ENCODE measurements at places on chromosomes 13 and 19. TPM values are rescaled to one million over a fixed set of nuclear protein-coding genes. Genes with fewer than 3 reads are reported as not detected.
A peak's percentile ranks its signal among the peaks of the same experiment; 100 is the strongest.

GRCh38 chr13:112725346-112726015 is 35.6 kb downstream of the ATP11A start:
- DNase-seq, result no peak
- H3K4me1 ChIP-seq, result peaks cover 57% of the 10 kb centered on the region
- H3K36me3 ChIP-seq, result peaks cover 3% of the 10 kb centered on the region
- peak overlapping the region; percentile 21 for H3K27ac ChIP-seq
- no peaks in the 10 kb centered on the region for H3K27me3 ChIP-seq

- H3K27ac ChIP-seq, result no peak overlapping the region
- no peak for DNase-seq
- H3K27me3 ChIP-seq, result no peaks in the 10 kb centered on the region
- H3K4me3 ChIP-seq, result no peak overlapping the region
Observed at GRCh38 chr13:41467425-41467945, 10.1 kb downstream of the RGCC start.

- no peak within 1 kb of the TSS for H3K4me3 ChIP-seq
- H3K27me3 ChIP-seq, result peaks cover 79% of the 10 kb centered on the region
- peak within 1 kb of the TSS; percentile 17 for H3K27ac ChIP-seq
- H3K4me1 ChIP-seq, result no peaks in the 10 kb centered on the region
Observed at GRCh38 chr19:54312436-54313377, at the start of gene LILRA5. TSS of gene LILRA5 (minus strand) at chr19:54313166. CDS start at chr19:54313019, 147 bp downstream.

The FARP1 gene
- 124 TPM for total RNA-seq

DNA sequence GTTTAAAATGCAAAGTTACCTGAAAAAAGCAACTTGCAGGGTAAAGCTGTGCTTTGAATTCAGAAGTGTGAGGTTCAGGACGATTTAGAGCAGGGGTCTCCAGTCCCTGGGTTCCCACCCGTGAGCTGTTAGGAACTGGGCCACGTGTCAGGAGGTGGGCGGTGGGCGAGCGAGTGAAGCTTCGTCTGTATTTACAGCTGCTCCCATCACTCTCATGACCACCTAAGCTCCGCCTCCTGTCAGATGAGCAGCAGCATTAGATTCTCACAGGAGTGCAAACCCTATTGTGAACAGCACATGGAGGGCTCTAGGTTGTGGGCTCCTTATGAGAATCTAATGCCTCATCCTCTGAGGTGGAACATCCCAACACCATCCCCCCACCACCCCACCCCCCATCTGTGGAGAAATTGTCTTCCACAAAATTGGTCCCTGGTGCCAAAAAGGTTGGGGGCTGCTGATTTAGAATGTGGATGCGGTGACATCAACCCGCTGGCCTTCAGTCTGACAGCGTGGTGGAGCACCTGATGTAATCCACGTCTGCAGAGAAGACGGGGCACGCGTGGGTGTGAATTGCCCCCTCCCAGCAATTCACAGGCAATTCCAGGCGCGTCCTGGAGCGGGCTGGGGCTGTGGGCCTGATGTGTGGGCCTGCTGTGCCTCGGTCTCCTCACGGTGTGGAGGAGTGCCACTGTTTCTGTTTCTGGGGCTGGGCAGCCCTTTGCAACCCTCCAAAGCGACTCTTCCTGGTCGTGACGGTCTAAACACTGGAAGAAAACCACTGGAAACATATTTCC is 214.0 kb upstream of the SOX1 start:
- H3K27ac ChIP-seq, result no peak overlapping the region
- H3K4me3 ChIP-seq, result no peak overlapping the region
- H3K36me3 ChIP-seq, result no peaks in the 10 kb centered on the region
- no peak for DNase-seq

The LMTK3 gene
- total RNA-seq, result 4.4 TPM

DNA sequence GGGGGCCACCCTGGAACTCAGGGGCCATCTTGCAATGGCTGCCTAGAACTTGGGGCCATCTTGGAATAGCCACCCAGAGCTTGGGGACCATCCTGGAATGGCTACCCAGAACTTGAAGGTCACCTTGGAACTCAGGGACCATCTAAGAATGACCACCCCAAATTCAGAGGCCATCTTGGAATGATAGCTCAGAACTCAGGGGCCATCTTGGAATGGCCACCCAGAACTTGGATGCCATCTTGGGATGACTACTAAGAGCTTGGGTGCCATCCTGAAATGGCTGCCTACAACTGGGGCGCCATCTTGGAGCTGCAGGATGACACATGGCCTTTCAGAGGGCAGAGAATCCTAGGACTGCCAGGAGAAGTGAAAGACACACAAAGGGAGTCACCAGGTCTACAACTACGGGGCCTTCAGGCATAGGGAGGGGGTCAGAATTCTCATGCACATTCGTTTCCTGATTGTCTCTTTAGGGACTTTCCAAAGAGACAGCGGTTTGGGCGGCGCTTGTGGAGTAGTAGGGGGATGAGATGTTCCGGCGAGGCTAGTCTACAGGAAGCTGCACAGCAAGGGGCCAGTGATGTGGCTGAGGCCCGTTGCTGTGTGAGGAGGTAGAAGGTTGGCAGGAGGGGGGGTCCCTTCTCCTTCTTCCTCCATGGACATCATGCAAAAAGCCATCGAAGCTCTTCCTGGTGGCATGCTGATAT is 125.0 kb downstream of the IER2 start:
- H3K36me3 ChIP-seq, result no peaks in the 10 kb centered on the region
- H3K4me1 ChIP-seq, result no peaks in the 10 kb centered on the region
- no peak for DNase-seq
- H3K27ac ChIP-seq, result no peak overlapping the region
- no peaks in the 10 kb centered on the region for H3K27me3 ChIP-seq

DNA sequence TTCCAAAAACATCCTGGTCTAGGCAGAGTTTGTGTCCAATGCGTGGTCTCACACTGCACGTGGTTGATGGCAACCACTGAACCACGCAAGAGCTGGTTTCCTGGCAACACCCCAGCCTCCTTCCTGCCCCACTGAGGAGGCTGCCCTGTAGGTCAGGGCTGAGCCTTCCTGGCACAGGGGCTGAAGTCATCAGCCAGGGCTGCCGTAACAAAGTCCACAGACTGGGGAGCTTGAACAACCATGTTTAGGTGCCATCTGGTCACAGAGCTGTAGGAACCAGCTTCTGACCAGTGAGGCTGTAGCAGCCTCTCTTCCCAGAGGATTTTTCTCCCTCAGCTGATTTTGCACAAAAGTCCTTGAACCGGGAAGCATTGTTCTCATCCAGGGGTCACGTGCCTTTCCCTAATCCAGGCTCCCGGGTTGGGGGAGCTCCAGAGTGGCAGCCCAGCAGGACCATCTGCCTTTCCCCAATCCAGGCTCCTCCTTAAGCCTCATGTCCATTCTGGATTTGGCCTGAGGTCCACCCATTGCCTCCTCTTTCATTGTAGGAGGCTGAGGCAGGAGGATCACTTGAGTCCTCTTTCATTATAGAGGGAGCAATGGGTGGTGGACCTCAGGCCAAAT is 53.9 kb downstream of the CHST8 start:
- H3K36me3 ChIP-seq, result no peaks in the 10 kb centered on the region
- H3K27me3 ChIP-seq, result peaks cover 53% of the 10 kb centered on the region
- no peak for DNase-seq
- H3K4me3 ChIP-seq, result no peak overlapping the region

- no peaks in the 10 kb centered on the region for H3K4me1 ChIP-seq
- H3K36me3 ChIP-seq, result peaks cover 87% of the 10 kb centered on the region
- H3K27ac ChIP-seq, result no peak overlapping the region
- H3K27me3 ChIP-seq, result no peaks in the 10 kb centered on the region
- H3K4me3 ChIP-seq, result no peak overlapping the region
Observed at GRCh38 chr19:38162094-38162493, 61.9 kb downstream of the DPF1 start.

GRCh38 chr13:38002606-38003005 is 133.0 kb upstream of the TRPC4 start:
- H3K27me3 ChIP-seq, result no peaks in the 10 kb centered on the region
- no peaks in the 10 kb centered on the region for H3K4me1 ChIP-seq
- H3K36me3 ChIP-seq, result no peaks in the 10 kb centered on the region
- H3K27ac ChIP-seq, result no peak overlapping the region

DNA sequence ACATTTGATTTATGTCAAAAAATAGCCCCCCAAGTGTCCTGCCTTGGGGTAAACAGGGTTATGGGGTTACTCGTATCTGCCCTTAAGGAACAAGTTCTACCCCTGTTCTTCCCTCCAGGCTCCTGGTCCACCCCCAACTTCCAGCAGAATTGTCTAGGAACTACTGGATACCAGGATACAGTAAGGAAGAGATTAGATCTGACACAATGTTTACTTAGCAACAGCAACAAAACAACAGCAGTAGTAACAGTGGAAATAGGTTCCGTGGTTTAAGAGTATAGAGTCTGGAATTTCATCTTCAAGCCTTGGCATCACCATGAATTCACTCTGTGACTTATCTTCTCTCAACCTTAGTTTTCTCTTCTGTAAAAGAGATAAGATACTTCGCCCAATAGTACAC is 1.7 kb upstream of the FAM98C start:
- H3K4me1 ChIP-seq, result no peaks in the 10 kb centered on the region
- peaks cover 20% of the 10 kb centered on the region for H3K27me3 ChIP-seq
- H3K36me3 ChIP-seq, result no peaks in the 10 kb centered on the region
- no peak overlapping the region for H3K4me3 ChIP-seq
- no peak overlapping the region for H3K27ac ChIP-seq

The CGB3 gene
- total RNA-seq, result not detected

DNA sequence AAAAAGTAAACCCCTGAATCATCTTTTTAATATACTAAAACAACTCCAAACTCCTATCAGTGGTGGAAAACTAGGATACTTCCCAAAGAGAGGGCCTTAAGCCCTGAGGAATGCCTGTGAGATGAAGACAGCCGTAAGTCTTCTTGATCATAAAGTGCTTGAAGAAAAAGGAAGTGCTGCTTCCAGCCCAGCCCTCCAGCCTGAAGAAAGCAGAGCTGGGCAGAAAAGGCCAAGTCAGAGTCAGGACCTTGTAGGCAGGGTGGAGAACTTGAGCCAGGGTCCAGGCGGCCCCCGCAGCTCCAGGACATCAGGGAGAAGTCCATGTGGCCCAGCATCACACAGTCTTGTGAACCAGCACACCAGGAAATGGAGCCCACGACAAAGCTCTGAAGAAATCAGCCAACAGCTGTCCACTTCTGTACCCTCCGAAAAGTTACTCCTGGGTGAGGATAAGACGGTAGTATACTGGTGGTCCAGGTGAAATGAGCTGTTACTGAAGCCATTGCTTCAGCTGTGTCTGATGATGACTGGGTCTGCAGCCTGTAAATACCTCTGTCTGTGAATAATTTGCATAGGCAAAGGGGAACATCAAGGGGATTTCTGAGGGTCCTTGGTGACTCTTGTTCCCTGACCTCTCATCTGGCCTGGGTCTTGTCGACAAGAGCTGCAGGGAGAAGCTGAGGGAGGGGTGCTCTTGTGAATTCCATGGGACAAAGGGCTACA is 18.7 kb upstream of the CRYL1 start:
- H3K4me3 ChIP-seq, result no peak overlapping the region
- H3K27ac ChIP-seq, result no peak overlapping the region
- no peak for DNase-seq
- H3K36me3 ChIP-seq, result no peaks in the 10 kb centered on the region
- H3K27me3 ChIP-seq, result no peaks in the 10 kb centered on the region
- no peaks in the 10 kb centered on the region for H3K4me1 ChIP-seq

GRCh38 chr13:107852072-107852471 is 363.3 kb downstream of the LIG4 start:
- H3K27ac ChIP-seq, result no peak overlapping the region
- no peak overlapping the region for H3K4me3 ChIP-seq
- H3K4me1 ChIP-seq, result no peaks in the 10 kb centered on the region
- no peaks in the 10 kb centered on the region for H3K36me3 ChIP-seq
- no peak for DNase-seq

The TRAPPC5 gene
- total RNA-seq, result 106 TPM

The ZNF808 gene
- total RNA-seq, result 24.6 TPM

DNA sequence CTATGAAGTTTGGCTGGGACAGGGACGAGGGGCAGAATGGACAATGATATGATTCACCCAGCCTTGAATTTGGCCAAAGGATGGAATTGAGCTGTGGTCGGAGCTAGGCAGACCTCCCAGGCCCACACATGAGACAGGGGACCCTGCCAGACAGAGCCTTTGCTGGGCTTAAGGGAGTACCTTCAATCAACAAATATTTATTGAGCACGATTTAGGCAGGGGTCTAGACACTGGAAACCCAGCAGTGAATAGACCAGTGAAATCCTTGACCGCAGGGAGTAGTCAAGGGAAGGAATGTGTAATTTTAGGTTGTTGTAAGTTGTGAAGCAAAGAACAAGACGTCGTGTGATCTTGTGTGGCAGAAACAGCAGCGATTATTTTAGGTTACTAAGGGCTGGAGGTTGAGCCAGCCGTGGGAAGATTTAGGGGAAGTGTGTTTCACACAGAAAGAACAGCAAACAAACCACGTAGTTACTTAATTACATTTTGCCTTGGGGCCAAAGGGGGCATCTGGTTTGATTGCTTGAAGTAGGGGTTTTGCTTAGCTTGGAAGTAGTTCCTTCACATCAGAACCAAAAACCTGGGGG is 16.9 kb upstream of the AP1M2 start:
- peak overlapping the region; percentile 67 for H3K4me3 ChIP-seq
- DNase-seq, result no peak
- peak overlapping the region; percentile 91 for H3K27ac ChIP-seq
- H3K4me1 ChIP-seq, result peaks cover 53% of the 10 kb centered on the region

DNA sequence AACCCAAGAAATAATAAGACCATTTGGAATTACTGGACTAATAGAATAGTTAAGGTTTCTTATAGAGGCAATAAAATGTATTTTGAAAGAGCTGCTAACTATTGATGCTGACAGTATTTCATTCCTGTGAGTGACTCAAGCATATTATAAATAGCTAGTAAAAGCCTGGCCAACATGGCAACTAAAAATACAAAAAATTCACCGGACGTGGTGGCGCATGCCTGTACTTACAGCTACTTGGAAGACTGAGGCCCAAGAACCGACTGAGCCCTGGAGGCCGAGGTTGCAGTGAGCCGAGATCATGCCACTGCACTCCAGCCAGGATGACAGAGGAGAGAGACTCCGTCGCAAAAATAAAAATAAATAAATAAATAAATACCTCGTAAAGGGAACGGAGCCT is 5.4 kb upstream of the ICAM3 start:
- no peaks in the 10 kb centered on the region for H3K4me1 ChIP-seq
- DNase-seq, result no peak
- no peak overlapping the region for H3K4me3 ChIP-seq

DNA sequence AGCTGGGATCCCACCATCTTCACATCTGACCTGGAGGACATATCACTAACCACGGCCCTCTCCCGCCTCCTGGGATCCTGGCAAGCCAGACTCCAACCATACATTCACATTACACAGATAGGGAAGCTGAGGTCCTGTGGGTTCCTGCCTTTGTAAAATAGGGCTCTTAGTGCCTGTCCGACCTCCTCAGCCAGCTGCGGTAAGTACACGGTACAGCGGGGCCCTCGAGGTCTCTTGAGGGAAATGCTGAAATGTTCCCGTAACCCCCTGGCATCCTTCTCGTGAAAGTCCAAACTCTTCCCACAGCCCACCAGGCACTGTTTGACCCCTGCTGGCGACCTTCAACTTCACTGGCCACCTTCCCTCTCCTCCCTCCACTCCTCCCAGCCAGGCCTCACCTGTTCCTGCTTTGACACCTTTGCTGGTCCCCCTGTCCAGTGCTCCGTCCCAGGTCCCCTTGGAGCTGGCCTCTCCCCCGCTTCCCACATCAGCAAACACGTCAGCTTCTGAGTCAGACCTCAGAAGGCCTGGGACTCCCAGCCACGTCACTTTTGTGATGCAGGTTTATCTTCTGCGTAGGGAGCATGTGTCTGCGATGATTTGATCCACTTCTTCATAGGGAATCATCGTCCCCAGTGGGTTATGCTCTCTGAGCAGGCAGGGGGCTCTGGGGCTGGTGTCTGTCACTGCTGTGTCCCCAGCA is 8.8 kb upstream of the GNG7 start:
- H3K4me1 ChIP-seq, result no peaks in the 10 kb centered on the region
- no peak overlapping the region for H3K4me3 ChIP-seq
- peaks cover 14% of the 10 kb centered on the region for H3K27me3 ChIP-seq
- no peak for DNase-seq
- H3K36me3 ChIP-seq, result no peaks in the 10 kb centered on the region
